Kidney glomerular epithelial cell (primary cell): ENCODE measurements at places on chromosomes 4 and X.

DNA sequence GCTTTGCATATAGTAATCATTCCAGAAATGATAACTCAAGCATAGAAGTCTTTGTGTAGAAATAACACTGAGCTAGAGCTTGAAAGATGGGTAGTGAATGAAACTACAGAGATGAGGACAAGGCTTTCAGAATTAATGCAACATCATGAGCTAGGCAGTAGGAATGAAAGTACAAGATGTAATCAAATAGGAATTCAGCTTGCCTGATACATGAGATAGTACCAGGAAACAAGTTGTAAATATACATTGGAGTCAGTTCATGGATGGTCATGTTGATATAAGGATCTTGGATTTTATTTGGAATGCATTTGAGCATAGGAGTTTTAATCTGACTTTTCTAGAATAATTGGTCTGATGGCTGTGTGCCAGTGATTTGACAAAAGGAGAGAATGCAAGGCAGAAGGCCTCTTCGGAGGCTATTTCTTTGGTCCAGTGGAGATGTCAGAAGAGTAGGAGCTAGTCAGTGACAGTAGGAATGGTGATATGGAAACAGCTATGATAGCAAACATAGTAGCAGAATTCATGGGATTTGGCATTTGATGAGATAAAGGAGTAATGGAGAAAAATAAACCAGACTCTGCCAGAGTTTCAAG, 206.4 kb upstream of the PACRGL start:
- DNase-seq, result peak; percentile 7

DNA sequence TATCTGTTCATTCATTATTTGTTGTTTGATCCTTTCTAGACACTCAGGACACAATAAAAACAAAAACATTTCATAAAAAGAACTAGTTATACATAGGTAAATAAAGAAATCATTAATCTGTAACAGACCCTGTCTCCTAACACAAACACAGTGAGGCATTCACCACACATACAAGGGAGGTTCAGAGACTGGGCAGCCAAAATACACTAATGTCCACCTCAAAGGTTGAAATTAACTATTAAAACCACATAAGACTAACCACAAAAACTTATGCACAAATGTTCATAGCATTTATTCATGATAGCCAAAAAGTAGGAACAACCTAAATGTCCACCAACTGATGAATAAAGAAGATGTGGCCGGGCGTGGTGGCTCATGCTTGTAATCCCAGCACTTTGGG, 7.8 kb downstream of the PAPSS1 start:
- DNase-seq, result peak; percentile 64

DNA sequence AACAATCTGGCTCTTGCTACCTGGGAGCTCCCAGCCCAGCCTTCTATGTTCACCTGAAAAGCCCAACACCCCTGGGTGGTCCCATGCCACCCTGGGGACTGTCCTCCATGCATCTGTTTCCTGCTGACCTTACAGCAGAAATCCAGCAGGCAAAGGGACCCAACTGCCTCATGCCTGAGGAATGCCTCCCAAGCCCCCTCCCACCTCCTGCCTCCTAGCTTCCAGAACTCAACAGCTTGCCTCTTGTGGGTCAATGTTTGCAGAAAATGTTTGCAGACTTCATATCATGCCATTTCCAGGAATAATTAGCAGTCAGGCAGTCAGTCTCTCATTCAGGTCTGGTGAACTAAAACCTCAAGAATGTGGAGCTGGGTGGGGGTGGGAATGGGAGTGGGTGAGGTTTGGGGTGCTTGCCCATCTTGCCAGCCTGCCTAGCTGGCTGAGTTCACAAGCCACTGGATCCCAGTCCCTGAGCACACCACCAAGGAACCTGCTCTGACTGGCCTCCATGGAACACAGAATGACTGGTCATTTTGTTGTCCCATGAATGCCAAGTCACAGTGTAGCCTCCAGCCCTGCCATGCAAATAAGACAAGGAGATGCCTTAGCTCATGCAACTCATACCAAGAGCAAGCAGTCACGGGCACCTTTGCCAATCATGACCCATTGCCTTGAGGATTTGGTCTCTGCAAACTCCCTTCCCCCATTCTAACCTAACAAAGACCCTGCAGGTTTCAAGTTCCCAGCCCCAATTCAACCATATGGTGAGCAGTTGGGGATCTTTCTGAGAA, 12.1 kb upstream of the PLAC1 start:
- DNase-seq, result peak; percentile 60

DNA sequence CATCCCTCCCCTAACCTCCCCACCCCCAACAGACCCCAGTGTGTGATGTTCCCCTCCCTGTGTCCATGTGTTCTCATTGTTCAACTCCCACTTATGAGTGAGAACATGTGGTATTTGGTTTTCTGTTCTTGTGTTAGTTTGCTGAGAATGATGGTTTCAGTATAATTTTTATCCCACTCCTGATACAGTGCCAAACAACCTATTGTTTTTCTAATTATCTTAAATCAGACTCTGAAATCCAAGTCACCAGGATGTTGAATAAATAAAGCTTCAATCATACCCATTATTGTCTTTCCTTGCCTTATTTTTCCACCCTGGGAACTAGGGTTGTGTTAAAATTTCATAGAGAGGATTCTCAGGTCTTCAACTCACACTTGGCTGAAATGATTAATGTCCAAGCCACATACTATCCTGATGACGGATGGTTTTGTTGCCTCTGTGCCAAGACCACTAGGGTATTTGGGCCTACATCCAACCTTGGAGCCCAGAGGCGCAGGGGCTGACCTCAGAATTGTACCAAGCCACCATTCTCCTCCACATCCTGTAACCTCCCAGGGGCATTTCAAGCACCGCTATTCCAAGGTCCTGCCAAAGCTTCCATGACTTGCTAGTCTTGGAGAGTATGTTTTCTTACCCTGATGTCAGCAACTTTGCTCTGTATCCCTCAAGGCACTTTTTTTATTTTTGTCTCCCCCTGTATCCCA, 332.4 kb downstream of the ARHGAP24 start:
- DNase-seq, result peak; percentile 89

GRCh38 chrX:125627676-125628075, 308.0 kb downstream of the TEX13C start:
- no peak for DNase-seq

DNA sequence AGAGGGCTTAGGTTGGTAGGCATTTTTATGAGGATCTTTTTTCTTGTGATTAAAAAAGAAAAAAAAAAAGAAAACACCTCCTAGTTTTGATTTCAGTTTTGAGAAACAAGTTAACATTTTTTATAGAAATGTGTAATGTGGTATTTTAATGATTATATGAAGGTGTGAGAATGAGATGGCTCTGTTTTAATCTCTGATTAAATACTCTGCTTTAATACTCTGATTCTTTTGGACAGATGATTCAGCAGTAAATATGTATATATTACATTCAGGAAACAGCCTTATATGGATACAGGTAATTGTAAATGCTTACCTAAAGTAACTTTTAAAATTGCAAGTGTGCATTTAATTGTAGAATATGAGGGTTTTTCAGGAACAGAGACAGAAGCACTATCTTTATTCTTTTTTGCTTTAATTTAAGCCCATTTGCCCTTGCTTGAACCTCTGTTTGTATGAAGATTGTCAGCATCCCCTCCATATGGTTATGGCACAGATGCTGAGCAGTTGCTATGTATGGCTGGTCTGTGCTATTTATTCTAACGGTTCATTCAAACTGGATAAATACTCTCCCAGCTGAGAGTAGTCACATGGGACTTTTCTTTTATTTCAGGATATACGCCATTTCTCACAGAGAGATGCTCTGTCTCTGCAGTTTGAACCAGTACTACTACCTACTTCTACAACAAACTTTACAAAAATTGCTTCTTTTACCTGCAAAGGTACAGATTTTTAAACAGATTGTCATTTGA, 101.0 kb upstream of the TLR2 start:
- DNase-seq, result no peak

- DNase-seq, result no peak
Observed at GRCh38 chr4:136863756-136864155, 668.5 kb downstream of the PCDH18 start.

GRCh38 chr4:74548561-74548960, 103.6 kb downstream of the AREG start:
- no peak for DNase-seq

- DNase-seq, result peak; percentile 80
Observed at GRCh38 chrX:46327566-46328115, 217.6 kb downstream of the ZNF674 start.

DNA sequence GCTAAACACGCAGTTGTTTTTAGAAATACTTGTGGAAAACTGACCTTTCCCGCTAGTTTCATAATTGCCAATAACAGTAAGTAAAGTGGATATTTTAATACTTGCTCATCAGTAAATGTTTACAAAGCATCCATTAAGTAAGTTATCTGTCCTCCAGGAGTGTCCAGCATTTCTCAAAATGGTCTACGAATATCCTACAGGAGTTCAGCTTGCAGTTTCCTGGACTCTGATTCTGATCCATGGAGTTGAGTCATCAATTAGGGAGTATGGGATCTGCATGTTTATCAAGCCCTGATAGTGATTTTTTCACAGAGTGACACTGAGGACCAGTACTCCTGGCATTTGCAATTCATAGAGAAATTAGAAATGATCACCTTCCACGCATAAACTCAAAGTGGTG, 325.2 kb upstream of the AADAT start:
- no peak for DNase-seq

- no peak for DNase-seq
Observed at GRCh38 chr4:37634180-37634579, 52.0 kb downstream of the RELL1 start.

GRCh38 chr4:42588909-42589308, 68.0 kb downstream of the ATP8A1 start:
- no peak for DNase-seq

GRCh38 chr4:145796346-145796745, 116.4 kb downstream of the C4orf51 start:
- no peak for DNase-seq

- no peak for DNase-seq
Observed at GRCh38 chr4:103199009-103199408, 866 bp upstream of the CENPE start.

- DNase-seq, result no peak
Observed at GRCh38 chr4:186939766-186940165, 216.1 kb upstream of the FAT1 start.

DNA sequence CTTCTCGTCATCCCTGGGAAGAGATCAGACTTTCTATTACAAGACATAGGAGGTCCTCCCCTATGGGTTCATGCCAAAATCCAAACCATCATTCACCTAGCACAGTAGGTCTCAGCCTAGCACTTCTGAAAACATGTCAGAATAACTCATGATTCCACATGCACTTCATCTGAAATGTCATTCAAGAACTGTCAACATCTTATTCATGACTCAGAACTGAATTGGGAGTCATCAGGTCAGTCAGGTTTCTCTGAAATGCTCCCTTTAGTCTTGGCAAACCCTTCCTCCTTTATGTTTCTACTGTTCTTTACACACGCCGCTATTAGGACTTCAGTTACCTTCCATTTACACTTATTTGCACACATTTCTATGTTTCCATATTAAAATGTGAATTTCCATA, 67.2 kb downstream of the ANTXR2 start:
- DNase-seq, result peak; percentile 4

- DNase-seq, result no peak
Observed at GRCh38 chr4:180356766-180357165, 1886.4 kb upstream of the TENM3 start.

DNA sequence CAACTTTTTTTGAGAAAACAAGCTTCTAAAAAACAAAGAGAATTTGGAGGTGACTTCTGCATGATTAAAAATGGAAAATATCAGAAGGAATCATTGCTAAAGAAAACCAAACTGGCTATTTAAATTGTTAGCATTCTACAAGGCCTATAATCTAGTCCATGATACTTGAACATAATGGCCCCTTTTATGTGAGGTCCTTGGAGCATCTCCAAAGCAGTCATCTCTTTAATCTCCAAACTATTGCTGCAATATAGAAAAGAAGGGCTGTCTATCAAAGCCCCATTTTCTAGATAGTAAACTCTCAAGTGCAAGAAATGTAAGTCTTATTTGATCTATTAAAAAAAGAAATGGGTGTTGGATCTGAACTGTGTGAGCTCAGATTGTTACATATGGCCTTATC, 615.1 kb downstream of the CENPC start:
- no peak for DNase-seq

DNA sequence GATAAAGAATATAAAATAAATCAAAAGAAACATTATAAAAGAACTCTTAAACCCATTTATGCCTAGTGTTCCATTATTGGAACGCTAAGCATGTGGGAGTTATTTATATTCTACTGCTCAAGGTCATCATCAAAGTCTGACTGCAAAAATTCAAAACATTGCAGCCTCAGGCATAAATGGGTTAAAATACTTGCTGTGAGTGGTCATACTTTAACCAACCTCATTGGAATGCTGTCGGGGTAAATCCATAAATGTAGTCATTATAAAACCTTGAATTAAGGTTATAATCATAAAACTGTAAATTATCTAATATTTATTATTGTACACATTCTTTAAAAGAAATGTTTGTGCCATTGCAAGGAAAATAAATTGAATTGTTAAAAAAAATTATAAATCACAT, 55.0 kb downstream of the RPS6KA6 start:
- no peak for DNase-seq
